ENCODE measurements at places on chromosomes 12 and 14. TPM values are rescaled to one million over a fixed set of nuclear protein-coding genes. Genes with fewer than 3 reads are reported as not detected.

DNAH10 gene
- 0.11 TPM for total RNA-seq

RNU4-1 gene
- not detected for total RNA-seq

ITGB7 gene
- 0.31 TPM for total RNA-seq

SPTSSA gene
- 21.6 TPM for total RNA-seq

GPRC5D gene
- not detected for total RNA-seq

YY1 gene
- 80.3 TPM for total RNA-seq

NOVA1 gene
- 5.2 TPM for total RNA-seq

LHX5 gene
- not detected for total RNA-seq
